ENCODE measurements at places on chromosomes 1 and 21. TPM values are rescaled to one million over a fixed set of nuclear protein-coding genes. Genes with fewer than 3 reads are reported as not detected.

The OR6Y1 gene
- total RNA-seq, result not detected

The RNU1-3 gene
- under 0.01 TPM for total RNA-seq

The PLEKHA6 gene
- total RNA-seq, result 36.2 TPM

The CRNN gene
- total RNA-seq, result not detected

The LIN28A gene
- under 0.01 TPM for total RNA-seq

The SMCP gene
- not detected for total RNA-seq

The TMOD4 gene
- total RNA-seq, result not detected

The SLC6A9 gene
- total RNA-seq, result 0.06 TPM

The CD1E gene
- not detected for total RNA-seq

The ANGPTL3 gene
- total RNA-seq, result not detected

The CNTN2 gene
- total RNA-seq, result not detected

The FHAD1 gene
- total RNA-seq, result not detected

The BCAR3 gene
- 112 TPM for total RNA-seq

The MFAP2 gene
- 5.8 TPM for total RNA-seq

The FOXO6 gene
- total RNA-seq, result 0.23 TPM

The CORT gene
- total RNA-seq, result not detected

The ALX3 gene
- not detected for total RNA-seq

The GLMP gene
- total RNA-seq, result 42.2 TPM

The OR2L13 gene
- total RNA-seq, result not detected

The SLC30A2 gene
- not detected for total RNA-seq

The MRPL24 gene
- total RNA-seq, result 86.1 TPM

The SLC22A15 gene
- total RNA-seq, result 3.4 TPM

The DDR2 gene
- 55.3 TPM for total RNA-seq

The VASH2 gene
- total RNA-seq, result 3.3 TPM

The GBP1 gene
- 37.7 TPM for total RNA-seq

The ITLN2 gene
- not detected for total RNA-seq
